ENCODE measurements at places on chromosomes 12 and 14.
A peak's percentile ranks its signal among the peaks of the same experiment; 100 is the strongest.

GRCh38 chr12:114167431-114167830 lies 201.3 kb upstream of the RBM19 start:
- no peak for DNase-seq

- DNase-seq: no peak
Measured at GRCh38 chr12:103333676-103334075, 162.1 kb downstream of the C12orf42 start.

DNA sequence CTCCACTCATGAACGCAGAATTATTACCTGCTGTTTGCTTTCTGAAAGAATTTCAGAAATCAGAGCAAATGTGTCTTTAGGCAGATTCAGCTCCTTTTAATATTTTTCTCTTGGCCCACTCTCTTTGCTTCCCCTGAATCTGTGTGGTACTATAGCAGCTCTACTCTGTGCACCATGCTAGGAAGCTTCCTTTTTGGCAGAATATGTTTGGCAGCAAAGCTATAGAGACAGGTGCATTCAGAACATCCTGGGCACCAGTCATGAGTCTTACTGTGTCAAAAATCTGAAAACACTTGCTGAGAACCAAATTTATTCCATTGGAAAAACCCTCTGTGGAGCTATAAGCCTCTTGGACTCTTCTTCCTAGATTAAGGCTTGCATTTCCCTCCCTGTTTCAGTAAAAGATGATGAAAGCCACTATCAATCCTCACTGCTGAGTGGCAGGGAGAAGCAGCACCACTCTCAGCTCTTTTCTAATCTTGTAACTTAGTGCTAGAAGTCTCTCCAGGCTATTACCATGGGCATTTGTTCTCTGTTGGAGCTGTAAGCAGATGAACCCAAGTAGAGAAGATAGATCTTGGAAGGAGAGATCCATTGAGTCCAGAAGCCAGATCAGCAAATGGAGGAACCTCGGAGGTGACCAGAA lies 18.2 kb downstream of the CIPC start:
- no peak for DNase-seq

GRCh38 chr12:119201789-119202543 lies 23.2 kb downstream of the HSPB8 start:
- no peak for DNase-seq

DNA sequence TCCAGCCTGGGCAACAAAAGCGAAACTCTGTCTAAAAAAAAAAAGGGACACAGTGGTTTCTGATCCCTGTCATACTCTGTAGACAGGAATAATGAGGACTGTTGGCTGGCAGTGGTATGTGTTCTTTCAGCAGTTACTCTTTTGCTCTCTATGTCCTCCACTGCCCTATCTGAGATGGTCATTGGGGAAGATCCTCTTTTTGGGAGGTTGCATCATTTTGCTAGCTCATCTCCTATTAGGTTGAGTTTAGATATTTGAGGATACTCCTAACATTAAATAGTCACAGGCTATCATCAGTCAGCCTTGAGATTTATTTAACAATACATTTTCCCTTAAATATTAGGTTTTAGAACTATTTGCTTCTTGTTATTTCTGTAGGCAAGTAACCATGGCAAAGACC lies 5.9 kb upstream of the CCDC91 start:
- peak; percentile 10 for DNase-seq

DNA sequence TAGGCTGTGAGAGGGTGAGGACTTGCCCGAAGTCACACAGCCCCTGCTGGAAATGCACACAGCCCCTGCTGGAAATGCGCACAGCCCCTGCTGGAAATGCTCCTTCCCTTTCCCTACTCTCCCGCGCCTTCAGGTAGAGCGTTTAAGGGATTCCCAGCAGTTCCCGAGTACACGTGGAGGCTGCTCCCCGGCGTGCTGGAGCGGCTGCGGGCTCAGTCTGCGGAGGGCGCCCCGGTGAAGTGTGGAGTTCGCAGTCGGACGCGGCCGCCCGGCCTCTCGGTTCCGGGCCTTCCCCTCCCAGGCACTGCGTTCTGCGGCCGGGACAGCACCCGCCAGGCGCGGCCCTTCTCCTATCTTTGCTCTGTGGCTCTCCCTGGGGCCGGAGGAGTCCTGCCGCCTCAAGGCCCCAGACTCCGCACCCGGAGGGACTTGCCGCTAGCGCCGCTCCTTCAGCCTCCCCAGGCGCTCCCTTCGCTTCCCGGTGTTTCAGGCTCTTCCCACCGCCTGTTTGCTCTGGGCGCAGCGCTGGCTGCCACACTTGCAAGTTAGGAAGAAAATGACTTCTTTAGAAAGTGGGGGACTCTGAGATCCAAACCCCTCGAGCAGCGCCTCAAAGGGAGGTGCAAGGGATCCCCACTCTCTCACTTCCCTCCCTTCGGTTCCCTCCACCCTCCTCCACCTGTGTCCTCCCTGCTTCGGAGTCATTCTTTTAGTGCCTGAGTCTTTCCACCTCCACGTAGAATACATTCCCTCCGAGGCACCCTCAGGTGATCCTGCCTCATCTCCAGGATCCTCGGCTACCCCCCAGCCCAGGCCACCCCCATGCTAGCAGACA lies 8.3 kb upstream of the TBX5 start:
- no peak for DNase-seq

DNA sequence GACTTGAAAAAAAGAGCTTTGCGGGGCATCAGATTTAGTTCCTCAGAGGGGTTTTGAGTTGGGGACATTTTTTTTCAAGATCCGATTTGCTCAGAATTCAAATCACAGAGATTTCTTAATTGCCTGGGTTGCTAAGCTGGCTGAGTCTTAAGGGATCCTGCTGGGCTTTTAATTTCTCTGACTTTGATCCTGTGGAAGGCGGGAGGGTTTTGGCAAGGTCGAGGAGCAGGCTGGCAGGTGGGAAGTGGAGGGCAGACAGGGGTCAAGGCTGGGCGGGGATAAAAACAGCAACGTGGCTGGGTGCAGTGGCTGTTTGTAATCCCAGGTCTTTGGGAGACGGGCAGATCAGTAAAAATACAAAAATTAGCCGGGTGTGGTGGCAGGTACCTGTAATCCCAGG lies 33.5 kb upstream of the CCDC63 start:
- DNase-seq: no peak

DNA sequence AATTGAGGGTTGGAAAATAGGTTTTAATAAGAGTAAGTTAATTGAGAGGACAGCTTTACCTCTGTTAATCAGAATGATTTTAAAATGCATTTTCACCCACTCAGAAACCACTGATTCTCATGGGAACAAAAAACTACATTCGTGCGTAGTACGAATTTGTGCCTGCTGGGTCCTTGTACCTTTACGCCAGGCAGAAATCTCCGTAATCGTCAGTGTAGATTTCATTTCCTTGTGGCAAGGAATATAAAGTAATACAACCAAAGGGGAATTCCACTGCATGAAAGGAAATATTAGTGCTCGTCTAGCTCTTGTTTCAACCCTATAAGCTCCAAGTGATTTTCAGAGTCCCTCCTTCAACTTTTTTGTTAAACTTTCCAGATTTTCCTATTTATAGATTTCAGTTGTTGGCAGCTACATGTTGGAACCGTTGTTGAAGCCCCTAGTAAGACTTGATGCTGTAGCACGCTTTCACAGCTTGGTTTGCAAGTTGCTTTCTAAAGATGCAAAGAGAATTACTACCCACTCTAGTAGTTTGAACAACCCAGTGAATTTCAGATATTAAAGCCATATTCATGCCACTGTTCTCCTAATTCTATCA lies 90.6 kb downstream of the ETV6 start:
- no peak for DNase-seq

GRCh38 chr14:100325958-100326357 lies 2.8 kb downstream of the SLC25A47 start:
- DNase-seq: no peak

- no peak for DNase-seq
Measured at GRCh38 chr12:113064395-113065125, 8.0 kb downstream of the DTX1 start.

DNA sequence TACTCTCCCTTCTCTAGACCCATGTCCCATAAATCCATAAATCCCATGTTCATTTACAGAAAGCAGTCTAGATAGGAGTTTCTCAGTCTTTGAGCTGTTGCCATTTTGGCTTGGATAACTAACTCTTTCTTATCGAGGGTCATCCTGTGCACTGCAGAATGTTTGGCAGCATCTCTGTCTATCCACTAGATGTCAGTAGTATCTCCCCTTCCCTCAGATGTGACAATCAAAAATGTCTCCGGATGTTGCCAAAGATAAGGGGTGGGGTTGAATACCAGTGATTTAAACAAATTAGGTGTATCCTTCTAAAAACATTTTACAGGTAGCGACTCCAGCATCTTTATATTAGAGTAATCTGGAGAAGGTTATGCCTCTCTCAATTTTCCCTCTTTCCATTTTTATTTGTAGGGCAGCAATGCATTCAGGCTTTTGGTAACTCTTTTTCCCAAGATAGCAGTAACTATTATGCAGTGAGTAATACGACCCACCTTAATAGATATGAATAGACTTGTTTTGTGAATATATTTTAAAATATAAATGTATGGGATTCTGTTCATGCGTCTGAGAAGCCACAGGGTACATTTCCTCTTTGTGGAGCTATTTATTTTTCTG lies 100.7 kb downstream of the LRRK2 start:
- peak; percentile 16 for DNase-seq

GRCh38 chr12:108542320-108542719 lies 18.7 kb downstream of the SART3 start:
- DNase-seq: no peak

GRCh38 chr14:37972941-37973887 lies 234.5 kb upstream of the SSTR1 start:
- DNase-seq: no peak

DNA sequence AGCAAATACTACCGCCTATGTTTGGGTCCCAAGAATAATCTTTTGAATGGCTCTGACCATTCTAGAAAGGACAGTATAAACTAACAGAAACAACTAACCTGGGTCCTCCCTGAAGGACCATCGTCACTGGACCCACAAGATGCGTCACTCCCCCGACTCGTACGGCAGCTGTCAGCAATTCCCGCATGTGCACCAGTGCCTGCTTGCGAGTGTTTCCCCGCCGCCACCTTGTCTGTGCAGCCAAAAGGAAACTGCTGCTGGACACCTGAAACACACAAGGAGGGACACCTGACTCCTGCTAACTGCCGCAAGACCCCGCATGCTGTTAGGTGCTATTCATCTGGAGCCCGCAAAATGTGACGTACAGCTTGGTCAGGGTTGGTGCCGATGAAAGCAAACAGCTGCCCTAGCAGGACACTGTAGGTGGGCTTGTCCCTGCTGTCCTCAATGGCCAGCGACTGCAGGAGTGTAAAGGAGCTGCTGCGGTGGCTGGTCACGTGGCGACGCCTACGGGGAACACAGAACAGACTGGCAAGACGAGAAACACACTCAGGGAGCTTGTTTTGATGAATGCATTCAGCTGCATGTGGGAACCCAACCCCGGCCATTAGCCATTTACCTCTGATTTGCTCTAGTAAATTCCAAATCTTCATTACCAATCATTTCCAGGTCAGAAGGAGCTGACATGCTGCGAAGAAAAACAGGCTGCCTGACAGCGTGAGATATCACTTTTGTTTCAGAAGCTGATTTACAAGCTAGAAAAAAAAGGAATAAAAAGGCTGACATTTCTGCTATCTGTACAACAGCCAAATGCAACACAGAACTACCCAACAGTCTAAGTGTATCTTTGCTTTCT lies 118.1 kb downstream of the TRAFD1 start:
- no peak for DNase-seq

GRCh38 chr12:70719672-70720420 lies 82.6 kb upstream of the PTPRB start:
- DNase-seq: peak; percentile 37

DNA sequence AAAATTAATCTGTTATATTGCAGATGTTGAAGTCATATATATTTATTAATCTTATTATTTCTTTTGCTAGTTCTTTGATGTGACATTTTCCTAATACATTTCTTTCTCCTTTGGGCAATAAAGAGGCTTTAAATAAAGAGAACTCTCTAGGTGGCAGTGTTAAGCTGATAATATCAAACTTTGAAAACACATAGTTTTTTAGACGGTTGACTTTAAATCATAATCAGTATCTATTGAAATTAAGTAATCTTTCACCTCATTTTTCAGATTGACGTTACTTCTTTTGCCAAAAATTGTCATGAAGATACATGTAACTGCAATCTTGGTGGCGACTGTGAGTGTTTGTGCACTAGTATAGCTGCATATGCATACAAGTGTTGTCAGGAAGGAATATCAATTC lies 130.8 kb upstream of the PTPRQ start:
- DNase-seq: no peak

GRCh38 chr12:38878333-38878705 lies 27.1 kb downstream of the CPNE8 start:
- no peak for DNase-seq

DNA sequence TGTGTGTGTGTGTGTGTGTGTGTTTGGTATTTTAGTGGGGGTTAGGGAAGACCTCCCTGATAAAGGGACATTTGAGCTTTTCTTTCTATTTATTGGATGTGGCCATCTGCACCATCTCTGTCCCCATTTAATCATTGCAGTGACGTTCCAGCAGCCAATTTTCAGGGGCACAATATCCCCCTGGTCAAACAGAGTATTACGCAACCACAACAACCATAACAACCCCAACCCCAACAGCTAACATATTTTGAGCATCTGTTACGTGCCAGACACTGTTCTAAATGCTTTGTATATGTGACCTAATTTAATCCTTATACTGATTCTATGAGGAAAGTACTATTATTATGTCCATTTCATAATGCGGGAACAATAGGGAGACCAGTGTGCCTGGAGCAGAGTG lies 87.4 kb downstream of the TTC8 start:
- no peak for DNase-seq

DNA sequence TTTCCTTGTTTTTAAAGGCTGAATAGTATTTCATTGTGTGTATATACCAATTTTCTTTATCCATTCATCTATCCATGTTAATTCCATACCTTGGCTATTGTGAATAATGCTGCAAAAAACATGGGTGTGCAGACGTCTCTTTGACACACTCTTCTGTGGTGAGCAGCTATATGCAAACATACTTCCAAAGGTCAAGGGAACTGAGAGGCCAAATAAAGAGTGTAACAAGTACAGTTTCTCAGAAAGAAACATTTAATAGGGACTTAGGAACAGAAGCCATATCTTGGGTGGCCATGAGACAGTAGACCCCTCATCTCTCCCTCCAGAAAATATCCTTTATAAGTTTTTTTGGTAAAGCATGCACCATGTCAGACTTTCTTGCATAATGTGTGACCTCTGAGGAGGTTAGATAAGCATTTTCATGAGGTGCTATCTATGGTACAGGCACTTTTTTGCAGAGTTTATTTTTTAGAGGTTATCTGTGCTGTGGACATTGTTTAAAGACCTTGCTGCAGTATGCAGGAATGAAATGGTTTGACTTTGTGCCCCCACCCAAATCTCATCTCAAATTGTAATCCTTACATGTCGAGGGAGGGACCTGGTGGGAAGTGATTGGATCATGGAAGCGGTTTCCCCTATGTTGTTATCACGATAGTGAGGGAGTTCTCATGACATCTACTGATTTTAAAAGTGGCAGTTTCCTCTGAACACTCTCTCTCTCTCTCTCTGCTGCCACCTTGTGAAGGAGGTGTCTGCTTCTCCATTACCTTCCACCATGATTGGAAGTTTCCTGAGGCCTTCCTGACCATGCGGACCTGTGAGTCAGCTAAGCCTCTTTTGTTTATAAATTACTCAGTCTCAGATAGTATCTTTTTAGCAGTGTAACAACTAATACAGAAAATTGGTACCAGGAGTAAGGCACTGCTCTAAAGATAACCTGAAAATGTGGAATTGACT lies 1202.3 kb downstream of the GALC start:
- DNase-seq: no peak

- DNase-seq: peak; percentile 1
Measured at GRCh38 chr12:13444076-13444475, 247.6 kb downstream of the EMP1 start.

Data from suppressor macrophage treated with lipopolysaccharide for 4 hours (primary cell).